Activated CD4-positive, alpha-beta T cell treated with anti-CD3 and anti-CD28 coated beads, Interleukin-2, amount 10 ng/mL, durations not matched to agents 24 days and 14 days (primary cell): ENCODE measurements at places on chromosomes 1 and 21. TPM values are rescaled to one million over a fixed set of nuclear protein-coding genes. Genes with fewer than 3 reads are reported as not detected.

The SERINC2 gene
- not detected in 2 replicates for total RNA-seq

GRCh38 chr1:88016947-88017346, 667.1 kb upstream of the PKN2 start:
- no peak overlapping the region for H3K27ac ChIP-seq
- H3K27me3 ChIP-seq, result no peaks in the 10 kb centered on the region
- no peak for DNase-seq
- no peaks in the 10 kb centered on the region for H3K36me3 ChIP-seq
- no peak overlapping the region for H3K4me3 ChIP-seq

The IL23R gene
- total RNA-seq, result 3.1 and 3.8 TPM in 2 replicates

The INKA2 gene
- total RNA-seq, result 2.4 and 2.6 TPM in 2 replicates

DNA sequence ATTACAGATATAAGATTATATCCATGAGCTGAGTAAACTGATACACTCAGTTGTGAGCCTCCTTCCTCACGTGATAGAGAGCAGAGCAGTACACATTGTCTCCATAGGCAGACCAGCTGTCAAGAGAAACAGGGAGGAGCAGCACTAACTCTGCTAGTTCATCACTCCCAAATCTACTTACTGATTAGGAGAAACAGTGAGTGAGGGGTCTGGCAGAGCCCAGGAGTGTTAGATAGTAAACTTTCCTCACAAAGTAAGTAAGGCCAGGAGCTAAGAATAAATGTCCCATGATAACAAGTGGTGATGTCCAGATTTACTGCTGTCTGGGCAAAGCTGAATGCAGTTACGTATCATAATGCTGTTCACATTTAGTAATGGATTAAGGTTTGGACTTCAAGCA, 168.6 kb upstream of the KCNK2 start:
- no peaks in the 10 kb centered on the region for H3K4me1 ChIP-seq
- H3K36me3 ChIP-seq, result no peaks in the 10 kb centered on the region
- H3K27me3 ChIP-seq, result no peaks in the 10 kb centered on the region
- DNase-seq, result no peak
- no peak overlapping the region for H3K27ac ChIP-seq

The CLDN17 gene
- total RNA-seq, result not detected in 2 replicates

DNA sequence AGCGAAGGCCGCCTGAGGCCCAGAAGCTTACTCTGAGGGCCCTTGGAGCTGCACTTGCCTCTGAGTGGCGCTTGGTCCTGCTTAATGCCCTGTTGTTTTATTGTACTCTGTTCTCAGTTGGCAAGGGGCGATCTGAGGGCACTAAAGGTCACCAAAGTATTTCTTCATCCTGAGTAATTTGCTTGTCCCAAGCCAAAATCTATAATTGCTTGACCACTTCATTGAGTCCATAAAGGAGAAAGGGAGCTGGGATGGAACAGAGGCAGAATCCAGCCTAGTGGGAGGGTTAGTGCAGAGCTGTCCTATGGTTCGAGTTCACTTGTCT, 376 bp upstream of the NUAK2 start:
- H3K27me3 ChIP-seq, result peaks cover 12% of the 10 kb centered on the region
- H3K4me1 ChIP-seq, result peaks cover 52% of the 10 kb centered on the region
- H3K4me3 ChIP-seq, result peak overlapping the region; percentile 88
- no peak for DNase-seq

The PPIAL4G gene
- 0.09 and 0.17 TPM in 2 replicates for total RNA-seq

The KCNAB2 gene
- 261 and 262 TPM in 2 replicates for total RNA-seq

- H3K4me1 ChIP-seq, result peaks cover 22% of the 10 kb centered on the region
- DNase-seq, result no peak
- H3K27ac ChIP-seq, result no peak overlapping the region
- H3K4me3 ChIP-seq, result no peak overlapping the region
- H3K36me3 ChIP-seq, result peaks cover 26% of the 10 kb centered on the region
Observed at GRCh38 chr1:165887877-165888551, 60.6 kb downstream of the UCK2 start.

The RGL1 gene
- total RNA-seq, result 1.7 and 2.0 TPM in 2 replicates

DNA sequence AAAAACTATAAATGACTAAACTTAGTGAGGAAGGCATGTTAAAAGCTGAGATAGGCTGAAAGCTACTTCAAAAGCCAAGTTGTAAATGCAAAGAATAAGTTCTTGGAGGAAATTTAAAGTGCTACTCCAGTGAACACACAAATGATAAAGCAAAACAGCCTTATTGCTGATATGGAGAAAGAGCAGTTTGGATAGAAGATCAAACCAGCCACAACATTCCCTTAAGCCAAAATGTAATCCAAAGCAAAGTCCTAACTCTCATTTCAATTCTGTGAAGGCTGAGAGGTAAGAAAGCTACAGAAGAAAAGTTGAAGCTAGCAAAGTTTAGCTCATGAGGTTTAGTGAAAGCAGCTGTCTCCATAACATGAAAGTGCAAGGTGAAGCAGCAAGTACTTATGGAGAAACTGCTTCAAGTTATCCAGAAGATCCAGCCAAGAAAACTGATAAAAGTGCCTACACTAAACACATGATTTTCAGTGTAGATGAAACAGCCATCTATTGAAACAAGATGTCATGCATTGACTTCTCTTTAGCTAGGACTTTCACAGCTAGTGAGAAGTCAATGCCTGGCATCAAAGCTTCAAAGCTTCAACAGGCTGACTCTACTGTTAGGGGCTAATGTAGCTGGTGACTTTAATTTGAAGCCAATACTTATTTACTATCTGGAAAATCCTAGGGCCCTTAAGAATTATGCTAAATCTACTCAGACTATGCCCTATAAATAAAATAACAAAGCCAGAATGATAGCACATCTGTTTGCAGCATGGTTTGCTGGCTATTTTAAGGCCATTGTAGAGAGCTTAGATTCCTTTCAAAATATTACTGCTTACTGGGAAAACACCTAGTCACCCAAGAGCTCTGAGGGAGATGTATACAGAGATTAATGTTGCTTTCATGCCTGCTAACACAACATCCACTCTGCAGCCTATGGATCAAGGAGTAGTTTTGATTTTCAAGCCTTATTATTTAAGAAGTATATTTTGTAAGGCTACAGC, 188.6 kb downstream of the EIF4G3 start:
- no peaks in the 10 kb centered on the region for H3K27me3 ChIP-seq
- H3K27ac ChIP-seq, result no peak overlapping the region
- no peak for DNase-seq
- H3K36me3 ChIP-seq, result peaks cover 2% of the 10 kb centered on the region
- no peak overlapping the region for H3K4me3 ChIP-seq

The ZNF695 gene
- total RNA-seq, result 0.65 and 0.95 TPM in 2 replicates

GRCh38 chr1:117605164-117605773, 579 bp upstream of the TENT5C start:
- H3K4me1 ChIP-seq, result peaks cover 46% of the 10 kb centered on the region
- DNase-seq, result no peak

The IFI44L gene
- 23.5 and 26.0 TPM in 2 replicates for total RNA-seq

The LCE6A gene
- total RNA-seq, result not detected in 2 replicates

- H3K4me3 ChIP-seq, result no peak overlapping the region
- H3K27ac ChIP-seq, result no peak overlapping the region
- no peak for DNase-seq
- H3K36me3 ChIP-seq, result peaks cover under 1% of the 10 kb centered on the region
Observed at GRCh38 chr1:33502726-33503125, 30.3 kb downstream of the ZSCAN20 start.

DNA sequence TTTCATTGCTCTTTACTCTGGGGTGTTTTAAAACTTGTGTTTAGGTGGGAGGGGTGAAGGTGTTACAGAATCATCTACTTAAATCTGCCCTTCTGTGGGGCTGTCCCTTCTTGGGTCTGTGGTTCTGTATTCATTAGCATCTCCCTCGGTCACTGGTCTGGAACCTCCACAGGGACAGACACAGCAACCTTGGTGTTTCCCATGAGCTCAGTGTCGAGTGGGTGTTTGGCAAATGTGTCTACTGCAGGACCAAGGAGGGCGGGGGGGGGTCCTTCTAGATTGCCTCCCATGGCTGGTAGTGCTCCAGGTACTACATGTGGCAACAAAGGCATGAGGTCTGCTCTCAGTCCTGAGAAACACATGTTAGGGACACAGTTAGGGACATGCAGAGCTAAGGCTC, 273.4 kb downstream of the PCP4 start:
- H3K27me3 ChIP-seq, result no peaks in the 10 kb centered on the region
- H3K4me1 ChIP-seq, result no peaks in the 10 kb centered on the region
- no peak for DNase-seq

DNA sequence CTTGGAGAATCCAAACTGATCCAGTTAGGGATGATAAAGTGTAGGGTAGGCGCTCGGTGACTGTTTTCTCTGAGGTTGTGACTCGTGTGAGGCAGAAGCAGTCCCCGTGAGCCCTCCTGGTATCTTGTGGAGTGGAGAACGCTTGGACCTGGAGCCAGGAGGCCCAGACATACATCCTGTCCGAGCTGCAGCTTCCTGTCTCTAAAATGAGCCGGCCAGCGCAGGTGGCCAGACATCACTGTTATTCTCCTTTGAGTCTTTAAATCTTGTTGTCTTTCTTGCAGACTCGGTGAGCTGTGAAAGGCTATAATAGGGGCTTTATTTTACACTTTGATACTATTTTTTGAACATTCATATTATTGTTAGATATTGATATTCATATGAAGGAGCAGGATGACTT, 12.3 kb downstream of the PCSK9 start:
- H3K27me3 ChIP-seq, result no peaks in the 10 kb centered on the region
- no peaks in the 10 kb centered on the region for H3K4me1 ChIP-seq
- H3K27ac ChIP-seq, result no peak overlapping the region
- H3K4me3 ChIP-seq, result no peak overlapping the region

The ZYG11A gene
- total RNA-seq, result 0.12 and 0.17 TPM in 2 replicates

GRCh38 chr1:11374748-11375110, 101.7 kb downstream of the UBIAD1 start:
- H3K4me3 ChIP-seq, result no peak overlapping the region
- no peak for DNase-seq

The RYR2 gene
- total RNA-seq, result 0.02 TPM in 1 of 2 replicates, not detected in the other

DNA sequence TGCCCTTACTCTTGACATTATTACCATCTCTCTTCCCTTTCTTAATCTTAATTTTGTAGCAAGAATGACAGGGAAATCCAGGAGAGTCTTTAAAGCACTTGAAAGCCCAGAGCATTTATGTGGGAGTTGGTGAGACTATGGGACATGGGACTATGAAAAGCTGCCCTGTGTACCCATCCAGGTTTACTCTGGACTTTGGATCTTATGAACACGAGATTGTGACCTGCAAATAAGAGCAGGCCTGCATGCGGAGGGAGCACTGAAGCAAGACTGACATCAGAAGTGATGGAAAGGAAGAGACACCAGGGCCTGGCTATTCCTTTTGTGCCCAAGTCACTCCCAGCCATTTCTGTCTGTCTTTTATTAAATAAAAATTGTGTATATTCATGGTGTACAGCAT, 209.6 kb downstream of the NUF2 start:
- H3K4me3 ChIP-seq, result no peak overlapping the region
- H3K27me3 ChIP-seq, result no peaks in the 10 kb centered on the region
- DNase-seq, result no peak
- H3K27ac ChIP-seq, result no peak overlapping the region
- H3K36me3 ChIP-seq, result no peaks in the 10 kb centered on the region

DNA sequence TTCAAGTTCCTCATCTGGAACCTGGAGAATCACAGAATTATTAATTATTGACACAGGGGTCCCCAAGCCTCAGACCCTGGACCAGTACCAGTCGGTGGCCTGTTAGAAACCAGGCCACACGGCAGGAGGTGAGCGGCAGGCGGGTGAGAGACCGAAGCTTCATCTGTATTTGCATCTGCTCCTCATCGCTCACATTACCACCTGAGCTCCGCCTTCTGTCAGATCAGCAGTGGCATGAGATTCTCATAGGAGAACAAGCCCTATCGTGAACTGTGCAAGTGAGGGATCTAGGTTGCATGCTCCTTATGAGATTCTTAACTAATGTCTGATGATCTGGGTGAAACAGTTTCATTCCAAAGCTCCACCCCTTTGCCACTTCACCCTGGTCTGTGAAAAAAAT, 125.9 kb downstream of the C1orf21 start:
- no peak for DNase-seq
- H3K4me3 ChIP-seq, result no peak overlapping the region
- peaks cover 11% of the 10 kb centered on the region for H3K27me3 ChIP-seq
- no peaks in the 10 kb centered on the region for H3K4me1 ChIP-seq
- H3K27ac ChIP-seq, result no peak overlapping the region

DNA sequence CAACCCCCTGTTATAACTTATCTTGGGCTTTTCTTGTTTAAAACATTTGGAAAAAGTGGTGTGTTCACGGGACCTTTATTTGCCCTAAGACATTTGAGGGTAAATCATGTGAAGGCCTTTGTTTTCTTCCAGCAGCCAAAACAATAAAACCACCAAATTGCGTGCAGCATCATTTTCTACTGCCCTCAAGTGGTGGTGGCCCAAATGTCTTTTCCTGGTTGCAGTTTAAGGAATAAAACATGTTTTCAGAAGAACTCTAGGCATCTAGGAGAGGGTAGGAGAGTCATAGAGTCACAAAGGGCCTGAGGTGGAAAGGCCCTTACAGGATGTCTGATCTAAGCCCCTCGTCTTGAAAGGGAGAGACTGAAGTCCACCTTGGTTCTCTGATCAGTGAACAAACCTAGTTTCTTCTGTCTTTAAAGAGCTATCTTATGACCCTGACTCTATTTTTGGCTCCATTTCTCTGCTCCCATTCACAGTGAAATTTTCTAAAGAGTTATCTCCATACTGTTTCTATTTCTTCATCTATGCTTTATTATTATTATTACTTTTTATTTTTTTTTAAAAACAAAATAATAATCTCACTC, 16.0 kb upstream of the EPS15 start:
- H3K36me3 ChIP-seq, result no peaks in the 10 kb centered on the region
- peaks cover 17% of the 10 kb centered on the region for H3K4me1 ChIP-seq
- no peak overlapping the region for H3K27ac ChIP-seq
- peak; percentile 79 for DNase-seq
- H3K4me3 ChIP-seq, result no peak overlapping the region

GRCh38 chr21:33968995-33969348, 53.4 kb upstream of the ATP5PO start:
- peaks cover 42% of the 10 kb centered on the region for H3K36me3 ChIP-seq
- H3K4me1 ChIP-seq, result peaks cover 22% of the 10 kb centered on the region
- H3K27me3 ChIP-seq, result no peaks in the 10 kb centered on the region
- DNase-seq, result no peak
- H3K4me3 ChIP-seq, result no peak overlapping the region
- no peak overlapping the region for H3K27ac ChIP-seq

- H3K27me3 ChIP-seq, result no peaks in the 10 kb centered on the region
- DNase-seq, result peak; percentile 67
- H3K27ac ChIP-seq, result peak overlapping the region; percentile 62
- H3K4me1 ChIP-seq, result peaks cover 15% of the 10 kb centered on the region
Observed at GRCh38 chr1:193448682-193449461, 262.5 kb upstream of the B3GALT2 start.

DNA sequence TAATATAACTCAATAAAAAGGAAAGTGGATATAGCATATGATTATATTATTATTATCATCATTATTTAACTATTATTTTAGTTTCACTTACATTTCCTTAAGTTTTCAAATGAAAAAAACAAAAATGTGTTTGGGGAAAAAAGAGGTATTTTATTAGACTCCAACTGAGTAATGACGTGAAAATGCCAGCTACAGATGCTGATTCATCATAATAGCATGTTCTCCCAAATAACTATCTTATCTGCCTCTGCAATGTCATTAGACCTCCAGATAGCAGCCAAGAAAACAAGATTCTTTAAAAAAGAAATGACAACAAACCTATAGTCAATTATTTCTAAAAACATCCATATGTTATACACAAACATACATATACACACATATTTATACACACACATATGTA, 1071.9 kb upstream of the TMPRSS15 start:
- no peak overlapping the region for H3K27ac ChIP-seq
- no peak for DNase-seq
- H3K27me3 ChIP-seq, result no peaks in the 10 kb centered on the region
- no peaks in the 10 kb centered on the region for H3K36me3 ChIP-seq
- H3K4me1 ChIP-seq, result no peaks in the 10 kb centered on the region
